Astrocyte of the hippocampus (primary cell): ENCODE measurements at places on chromosomes 11 and 22.

GRCh38 chr11:100865443-100866065 is 178.5 kb downstream of the ARHGAP42 start:
- DNase-seq = no peak

- no peak for DNase-seq
These were observed 1.2 kb upstream of the ASCL2 start for GRCh38 chr11:2271327-2272227.

GRCh38 chr11:85040166-85040565 is 587.0 kb downstream of the DLG2 start:
- DNase-seq = peak; percentile 22

DNA sequence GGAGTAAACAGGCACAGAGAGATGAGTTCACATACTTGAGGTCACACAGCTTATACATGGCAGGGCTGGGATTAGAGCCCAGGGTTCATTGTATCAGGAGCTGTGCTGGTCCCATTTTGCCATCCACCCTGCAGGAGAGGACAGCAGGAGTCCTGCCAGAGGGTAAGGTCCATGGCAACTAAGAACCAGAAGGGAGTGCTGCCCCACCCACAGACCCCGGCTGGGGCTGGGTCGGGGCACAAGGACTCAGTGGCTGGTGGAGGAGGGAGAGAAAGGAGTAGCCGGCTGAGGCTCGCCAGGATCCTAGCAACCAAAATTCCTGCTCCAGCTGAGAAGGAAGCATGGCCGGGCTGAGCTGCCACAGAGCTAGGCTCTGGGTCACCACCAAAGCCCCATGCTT is 25.9 kb upstream of the TP53I11 start:
- no peak for DNase-seq

- no peak for DNase-seq
These were observed 1.9 kb upstream of the SMTN start for GRCh38 chr22:31079095-31079642.

DNA sequence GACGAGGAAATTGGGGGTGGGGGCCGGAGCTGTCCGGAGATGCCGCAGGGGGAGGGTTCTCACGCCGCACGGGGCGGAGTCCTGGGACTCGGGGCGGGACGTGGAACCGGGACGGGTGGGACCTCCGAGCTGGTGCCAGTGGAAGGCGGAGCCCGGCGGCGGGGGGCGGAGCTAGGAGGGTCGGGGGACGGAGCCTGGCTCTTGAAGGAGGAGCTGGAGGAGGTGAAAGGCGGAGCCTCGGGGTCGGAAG is 271 bp downstream of the FKBP2 start:
- peak; percentile 100 for DNase-seq

GRCh38 chr11:113260096-113260425 is 54.3 kb upstream of the TTC12 start:
- DNase-seq = peak; percentile 44

DNA sequence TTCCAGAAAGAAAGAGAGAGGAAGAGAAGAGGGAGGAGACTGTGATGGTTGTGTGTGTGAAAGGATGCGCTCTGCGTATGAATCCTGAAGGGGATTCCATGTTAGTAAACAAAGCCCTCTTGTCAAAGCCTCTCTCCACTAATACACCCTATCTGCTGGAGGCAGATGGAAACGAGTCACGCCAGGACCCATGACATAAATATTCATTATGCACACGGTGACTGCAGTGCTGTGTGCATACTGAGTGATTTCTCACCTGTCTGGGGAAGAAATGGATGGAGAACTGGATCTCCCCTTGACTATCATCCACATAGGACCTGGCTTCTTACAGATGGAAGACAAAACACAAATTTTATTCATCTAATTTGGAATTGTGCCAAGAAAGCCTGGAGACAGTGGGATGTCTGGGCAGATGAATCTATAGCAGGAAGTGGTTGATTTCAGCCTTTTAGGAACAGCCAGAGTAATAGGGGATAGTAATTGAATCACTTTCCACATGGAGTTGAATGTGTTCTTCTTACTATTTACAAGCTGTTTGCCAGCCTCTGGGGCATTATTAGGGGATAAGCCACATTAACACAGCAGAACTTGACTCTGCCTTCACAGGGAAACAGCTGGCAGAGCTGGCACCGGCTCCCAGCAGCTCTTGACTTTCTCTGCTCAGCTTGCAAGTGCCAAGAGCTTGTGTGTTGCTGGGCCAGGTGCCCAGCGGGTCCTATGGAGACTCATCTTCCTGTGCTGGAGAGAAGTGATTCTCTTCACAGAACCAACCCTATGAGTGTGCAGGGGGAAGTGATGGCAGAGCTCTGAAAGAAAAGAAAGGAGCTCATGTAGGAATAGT is 9.0 kb downstream of the MTNR1B start:
- DNase-seq = peak; percentile 39

- DNase-seq = no peak
These were observed 37.2 kb upstream of the IGSF9B start for GRCh38 chr11:133993921-133994320.

DNA sequence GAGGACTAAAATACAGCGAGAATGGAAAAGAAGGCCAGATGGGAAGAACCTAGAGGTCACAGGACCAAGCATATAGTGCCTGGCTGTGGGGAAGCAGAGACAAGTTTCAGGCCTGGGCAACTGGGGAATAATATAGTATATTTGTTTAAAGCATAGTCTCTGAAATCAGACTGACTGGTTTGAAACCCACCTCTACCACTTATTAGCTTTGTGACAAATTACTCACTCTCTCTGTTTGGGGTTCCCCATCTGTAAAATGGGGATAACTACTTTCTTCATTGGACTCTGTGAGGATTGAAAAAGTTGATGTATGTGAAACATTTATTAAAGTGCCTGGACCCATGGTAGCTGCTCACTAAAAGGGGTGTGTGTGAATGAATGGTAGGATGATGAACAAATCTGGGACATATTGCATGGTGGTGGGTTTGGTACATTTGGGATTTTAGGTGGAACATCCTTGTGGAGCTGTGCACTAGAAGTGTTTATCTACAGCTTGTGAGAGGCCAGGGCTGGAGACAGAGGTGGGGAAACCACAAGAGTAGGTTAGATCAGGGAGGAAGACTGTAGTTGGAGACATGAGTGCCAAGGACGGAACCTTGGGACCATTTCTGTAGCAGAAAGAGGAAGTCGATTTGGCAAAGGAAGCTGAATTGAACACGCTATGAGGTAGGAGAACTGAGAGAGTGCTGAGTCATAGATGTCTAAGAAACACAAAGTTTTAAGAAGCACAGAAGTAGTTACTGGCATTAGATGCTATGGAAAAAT is 52.6 kb downstream of the SWAP70 start:
- DNase-seq = peak; percentile 74

GRCh38 chr11:112811783-112812182 is 149.4 kb upstream of the NCAM1 start:
- DNase-seq = no peak

DNA sequence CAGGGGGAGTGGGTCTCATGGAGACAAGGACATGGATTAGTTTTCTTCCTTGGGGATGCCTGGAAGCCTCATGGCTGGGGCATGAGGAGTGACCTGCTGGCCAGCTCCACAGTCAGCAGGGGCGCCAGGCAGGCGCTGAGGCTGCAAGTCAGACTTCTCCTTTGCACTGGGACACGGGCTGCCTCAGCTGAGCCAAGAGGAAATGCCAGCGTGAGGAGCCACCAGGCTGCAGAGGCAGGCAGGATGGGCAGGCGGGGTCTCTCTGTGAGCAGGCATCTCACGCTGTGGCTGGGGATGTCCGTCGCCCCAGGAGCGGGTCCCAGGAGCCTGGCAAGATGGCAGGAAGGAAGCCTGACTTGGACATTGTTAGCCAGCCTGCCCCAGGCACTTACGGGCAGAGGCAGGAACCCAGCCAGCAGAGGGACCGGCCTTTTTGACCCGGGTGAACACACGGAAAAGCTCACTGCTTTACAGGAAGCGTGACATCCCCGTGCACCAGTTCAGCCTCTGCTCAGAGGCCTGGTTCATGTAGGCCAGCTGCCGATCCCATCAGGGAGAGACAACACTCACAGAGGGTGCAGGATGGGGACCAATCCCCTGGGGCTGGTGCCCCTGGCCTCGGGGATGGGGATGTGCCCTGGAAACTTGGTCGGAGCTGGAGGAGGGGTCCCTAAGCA is 10.2 kb downstream of the GNB1L start:
- peak; percentile 70 for DNase-seq

GRCh38 chr22:39662686-39663052 is 92.1 kb downstream of the CACNA1I start:
- no peak for DNase-seq

GRCh38 chr11:29224739-29225384 is 792.0 kb downstream of the KCNA4 start:
- no peak for DNase-seq

- DNase-seq = no peak
These were observed 7.4 kb upstream of the CCDC34 start for GRCh38 chr11:27370374-27370773.

GRCh38 chr11:86207413-86207812 is 37.1 kb upstream of the EED start:
- no peak for DNase-seq

GRCh38 chr11:92651159-92651558 is 318.3 kb upstream of the MTNR1B start:
- no peak for DNase-seq

DNA sequence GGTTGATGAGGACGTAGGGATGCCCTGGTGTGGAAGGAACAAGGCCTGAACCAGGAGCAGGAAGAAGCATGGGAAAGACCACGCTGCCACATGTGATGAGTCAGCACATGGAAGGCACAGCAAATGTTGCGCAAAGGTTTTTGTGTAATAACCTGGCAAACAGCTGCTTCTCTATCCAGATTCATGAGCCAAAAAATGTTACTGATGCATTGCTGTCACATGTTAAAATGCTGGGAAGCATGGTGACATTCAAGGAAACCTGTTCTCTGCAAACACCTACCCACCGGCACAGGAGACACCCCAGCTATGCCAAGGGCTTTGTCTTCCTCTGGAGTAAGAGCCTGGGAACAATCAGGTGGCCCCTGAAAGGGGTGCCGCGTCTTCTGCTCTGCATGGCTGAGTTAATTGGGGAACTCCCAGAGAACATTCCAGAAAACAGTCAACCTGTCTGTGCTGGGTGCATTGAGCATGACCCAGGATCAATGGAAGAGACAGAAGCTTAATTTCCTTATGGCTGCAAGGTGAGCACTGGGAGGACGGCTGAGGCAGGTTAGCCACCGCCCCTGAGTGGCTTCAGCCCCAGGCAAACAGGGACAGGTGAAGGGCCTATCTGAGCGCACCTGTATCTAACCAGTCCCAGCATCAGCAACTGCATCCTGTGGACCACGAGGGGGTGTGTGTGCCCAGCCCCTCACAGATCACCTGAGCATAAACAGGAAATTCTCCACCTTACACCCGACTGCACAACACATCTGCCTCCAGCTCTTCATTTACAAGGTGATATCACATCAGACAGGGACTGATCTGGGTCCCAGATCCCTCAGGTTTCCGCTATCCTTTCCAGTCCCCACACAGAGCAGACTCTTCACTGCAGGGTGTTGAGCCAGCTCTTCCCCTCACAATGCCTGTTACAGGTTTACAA is 108.4 kb downstream of the GGTLC2 start:
- no peak for DNase-seq

- no peak for DNase-seq
These were observed 90.2 kb downstream of the PLEKHA7 start for GRCh38 chr11:16923987-16924386.

GRCh38 chr22:42857845-42858481 is 890 bp upstream of the ARFGAP3 start:
- DNase-seq = no peak

DNA sequence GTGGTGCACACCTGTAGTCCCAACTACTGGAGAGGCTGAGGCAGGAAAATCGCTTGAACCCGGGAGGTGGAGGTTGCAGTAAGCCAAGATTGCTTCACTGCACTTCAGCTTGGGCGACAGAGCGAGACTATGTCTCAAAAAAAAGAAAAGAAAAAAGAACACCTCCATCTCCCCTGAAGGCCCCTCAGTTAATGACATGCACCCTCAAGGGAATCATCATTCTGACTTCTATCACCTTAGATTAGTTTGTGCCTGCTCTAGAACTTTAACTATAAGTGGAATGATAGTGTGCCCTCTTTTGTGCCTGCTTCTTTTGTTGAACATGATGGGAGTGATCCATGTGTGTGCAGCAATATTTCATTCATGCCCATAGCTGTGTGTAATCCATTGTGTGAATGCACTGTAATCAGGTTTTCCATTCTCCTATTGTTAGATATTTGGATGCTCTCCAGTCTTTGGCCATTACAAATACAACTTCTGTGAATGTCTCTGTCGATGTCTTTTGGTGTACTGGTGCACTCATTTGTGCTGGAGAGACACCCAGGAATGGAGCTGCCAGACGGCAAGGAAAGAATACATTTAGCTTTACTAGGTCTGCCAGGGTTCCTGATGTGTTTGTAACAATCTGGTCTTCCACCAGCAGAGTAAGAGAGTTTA is 883 bp upstream of the VPREB3 start:
- peak; percentile 26 for DNase-seq

DNA sequence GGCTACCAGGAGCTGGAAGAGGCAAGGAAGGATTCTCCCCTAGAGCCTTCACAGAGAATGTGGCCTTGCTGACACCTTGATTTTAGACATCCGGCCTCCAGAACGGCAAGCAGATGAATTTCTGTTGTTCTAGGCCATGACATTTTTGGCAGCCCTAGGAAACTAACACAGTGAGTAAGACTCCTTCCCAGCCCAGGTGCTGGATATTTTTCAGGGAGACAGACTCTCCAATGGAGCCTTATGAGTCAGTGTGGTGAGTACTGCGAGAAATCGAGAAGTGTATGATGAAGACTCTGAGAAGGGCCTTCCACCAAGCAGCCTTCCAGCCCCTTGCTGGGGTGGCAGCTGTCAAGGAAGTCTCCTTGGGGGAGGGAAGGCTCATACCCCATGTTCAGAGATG is 114.4 kb downstream of the OSBP2 start:
- peak; percentile 28 for DNase-seq

- DNase-seq = no peak
These were observed 72.7 kb downstream of the FEZ1 start for GRCh38 chr11:125423247-125423849.

- DNase-seq = no peak
These were observed 468 bp downstream of the PATL1 start for GRCh38 chr11:59668188-59668949.

DNA sequence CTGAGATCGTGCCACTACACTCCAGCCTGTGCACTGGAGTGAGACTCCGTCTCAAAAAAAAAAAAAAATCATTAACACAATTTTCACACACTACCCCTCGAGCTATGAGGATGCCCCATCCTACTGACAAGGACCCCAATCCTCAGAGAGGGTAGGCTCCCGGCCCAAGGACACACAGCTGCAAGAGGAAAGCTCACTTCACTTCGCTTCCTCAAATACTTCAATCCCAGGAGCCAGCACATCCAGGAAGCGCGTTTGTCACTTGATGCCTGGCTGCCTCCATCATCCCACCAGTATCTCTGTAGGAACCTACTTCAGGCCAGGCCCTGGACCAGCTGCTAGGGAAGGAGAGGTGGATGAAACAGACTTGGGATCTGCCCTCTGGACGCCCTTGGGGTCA is 144.0 kb downstream of the CRYBB2 start:
- no peak for DNase-seq
